ENCODE measurements at places on chromosomes 4 and X.

- no peak for DNase-seq
Observed at GRCh38 chr4:57404483-57404882, 294.3 kb upstream of the IGFBP7 start.

DNA sequence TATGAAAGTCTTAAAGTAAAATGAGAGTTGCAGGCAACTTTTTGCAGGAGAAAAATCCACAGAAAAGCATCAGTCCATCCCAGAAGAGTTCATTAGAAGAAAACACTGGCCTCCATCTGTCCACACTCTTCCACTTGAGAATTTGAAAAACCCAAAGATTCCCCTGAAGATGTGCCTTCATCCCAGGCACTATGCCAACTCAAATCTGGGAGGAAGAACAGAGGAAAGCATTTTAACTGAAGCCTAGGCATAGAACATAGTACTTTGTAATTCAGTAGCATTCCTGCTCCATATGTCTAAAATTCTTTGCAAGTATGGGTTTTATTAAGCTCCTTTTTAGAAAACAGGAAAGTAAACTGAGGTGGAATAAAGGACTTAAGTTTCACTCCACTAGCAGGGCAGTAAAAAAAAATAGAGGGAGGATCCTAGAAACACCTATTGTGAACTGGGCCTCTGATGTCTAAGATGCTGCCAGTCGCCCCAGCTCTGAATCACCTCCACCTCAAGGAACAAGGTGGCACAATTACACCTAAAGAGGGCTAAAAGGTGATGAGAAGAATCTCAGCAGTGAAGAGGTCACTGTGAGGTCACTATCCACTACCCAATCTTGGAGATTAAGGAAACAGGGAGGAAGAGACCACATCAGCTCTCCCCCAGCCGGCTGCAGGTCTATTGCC, 141.9 kb upstream of the FAM241A start:
- no peak for DNase-seq

DNA sequence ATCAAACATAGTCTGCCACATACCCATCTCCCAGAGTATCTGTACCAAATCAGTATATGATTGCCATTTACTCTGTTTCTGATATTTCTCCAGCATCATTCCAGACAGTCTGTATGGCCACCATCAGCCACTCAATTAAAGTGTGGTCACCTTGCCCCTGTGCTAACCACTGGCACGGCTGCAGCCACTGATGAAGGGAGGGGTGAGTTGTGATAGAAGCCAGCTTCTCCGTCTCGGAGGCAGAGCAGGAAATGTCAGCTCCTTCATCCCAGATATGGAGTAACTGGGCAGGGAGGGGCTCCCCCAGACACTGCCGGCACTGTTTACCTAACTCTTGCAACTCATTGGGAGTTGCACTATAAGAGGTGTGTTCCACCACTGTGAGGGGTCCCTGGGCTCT, 30.3 kb downstream of the CXCL13 start:
- no peak for DNase-seq

DNA sequence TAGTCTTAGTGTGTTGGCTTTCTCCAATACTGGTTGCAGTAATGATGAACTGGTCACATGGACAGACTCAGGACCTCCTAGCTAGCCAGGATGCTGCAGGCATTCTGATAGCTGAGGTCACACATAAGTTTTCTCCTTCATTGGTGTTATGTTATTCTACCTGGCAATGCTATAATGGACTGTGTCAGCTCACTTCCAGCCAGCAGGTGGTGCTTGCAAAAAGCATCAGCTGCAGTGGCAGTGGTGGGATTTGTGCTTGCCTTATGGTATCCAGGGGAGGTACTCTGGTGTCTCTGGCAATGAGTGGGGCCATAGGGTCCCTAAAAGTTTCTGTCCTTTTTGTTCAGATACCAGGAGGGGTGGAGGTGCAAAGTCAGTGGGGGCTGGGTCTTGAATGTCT, 33.6 kb downstream of the ZNF330 start:
- DNase-seq, result no peak

GRCh38 chr4:15676899-15677298, 4.7 kb upstream of the FAM200B start:
- DNase-seq, result no peak

DNA sequence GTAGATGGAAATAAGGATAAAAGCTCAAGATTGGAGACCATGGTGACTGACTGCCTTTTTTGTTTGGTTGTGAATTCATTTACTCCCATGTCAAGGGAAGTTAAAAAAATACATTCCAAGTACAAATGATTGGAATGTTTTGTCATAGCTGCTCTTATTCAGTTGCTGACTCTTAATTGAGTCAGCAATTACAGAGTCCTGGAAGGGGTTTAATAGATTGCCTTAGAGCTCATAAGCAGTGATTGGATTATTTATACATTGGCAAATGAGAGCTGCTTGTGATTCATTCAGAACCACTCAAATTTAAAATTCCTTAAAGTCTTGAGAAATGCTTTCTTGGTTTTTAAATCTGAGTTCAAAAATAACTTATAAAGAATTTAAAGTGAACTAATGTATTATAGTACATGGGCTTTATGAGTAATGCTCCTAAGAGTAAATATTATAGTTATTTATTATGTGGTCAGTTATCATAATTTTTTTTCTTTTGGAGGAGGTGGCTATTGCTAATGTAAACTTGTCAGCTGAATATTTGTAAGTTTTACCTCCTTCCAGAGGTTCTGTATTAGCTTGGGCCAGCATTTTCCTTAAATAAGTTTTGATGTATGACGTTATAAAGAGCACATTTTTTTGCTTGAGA, 13.6 kb downstream of the JADE1 start:
- no peak for DNase-seq

GRCh38 chr4:136861091-136861490, 671.2 kb downstream of the PCDH18 start:
- DNase-seq, result no peak

DNA sequence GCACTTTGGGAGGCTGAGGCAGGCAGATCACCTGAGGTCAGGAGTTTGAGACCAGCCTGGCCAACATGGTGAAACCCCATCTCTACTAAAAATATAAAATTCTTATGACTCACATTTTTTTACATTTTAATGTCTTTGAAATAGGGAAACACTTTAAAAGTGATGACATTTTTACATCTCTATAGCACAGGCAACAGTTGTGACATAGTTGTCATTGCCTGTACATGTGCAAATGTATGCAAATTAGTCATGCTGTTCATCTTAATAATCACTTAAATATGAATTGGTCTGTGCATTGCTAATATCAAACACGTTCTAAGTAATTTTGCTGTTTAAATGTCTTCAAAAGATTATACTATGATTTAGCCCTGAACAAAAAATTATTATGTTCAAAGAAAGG, 41.7 kb downstream of the ZGRF1 start:
- no peak for DNase-seq

GRCh38 chrX:119249891-119250290, 13.8 kb downstream of the PGRMC1 start:
- DNase-seq, result no peak

DNA sequence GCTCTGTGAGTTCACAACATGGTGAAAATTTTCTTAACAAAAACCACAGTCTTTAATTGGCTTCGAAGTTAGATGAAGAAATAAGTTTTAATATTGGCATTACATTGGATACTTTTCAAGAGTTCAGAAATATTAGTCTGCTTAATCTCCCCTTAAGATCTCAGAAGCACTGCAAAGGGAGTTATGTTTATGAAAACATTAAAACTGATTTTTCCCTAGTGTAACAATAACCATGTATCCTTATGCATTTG, 1.5 kb downstream of the SETD7 start:
- DNase-seq, result no peak

DNA sequence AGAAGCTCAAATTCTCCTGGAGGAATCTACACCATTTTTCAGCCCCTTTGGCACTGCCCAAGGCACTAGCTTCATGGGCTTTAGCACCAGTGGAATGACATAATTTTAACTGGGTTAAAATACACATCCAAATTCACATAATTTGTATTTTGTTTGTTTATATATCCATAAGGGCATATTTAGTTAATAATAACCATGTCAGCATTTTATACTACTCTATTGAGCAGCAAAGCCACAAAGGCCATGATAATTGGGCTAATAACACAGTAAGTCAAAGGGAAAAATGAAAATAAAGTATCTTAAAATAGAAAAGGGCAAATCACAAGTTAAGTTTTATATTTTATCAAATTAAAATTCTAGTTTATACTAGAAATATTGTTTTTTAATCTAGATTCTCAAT, 262.7 kb upstream of the TACR3 start:
- no peak for DNase-seq

- DNase-seq, result no peak
Observed at GRCh38 chr4:103097112-103097511, 2.5 kb downstream of the BDH2 start.

DNA sequence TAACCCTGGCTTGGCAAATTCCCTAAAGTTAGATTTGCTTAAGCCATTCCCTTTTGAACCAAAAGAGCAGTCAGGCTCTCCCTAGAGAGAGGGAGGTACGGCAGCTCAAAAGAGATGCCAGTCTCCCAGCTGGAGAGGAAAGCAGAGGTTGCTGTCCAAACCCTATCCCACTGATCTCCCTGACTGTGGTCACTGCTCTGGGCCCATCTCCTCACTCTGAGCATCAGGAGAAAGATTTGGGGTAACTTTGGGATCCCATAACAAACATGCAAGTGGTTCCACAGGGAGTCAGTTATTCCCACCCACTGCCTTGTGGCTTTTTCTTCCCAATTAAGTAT, 17.1 kb downstream of the ACSL1 start:
- no peak for DNase-seq

- no peak for DNase-seq
Observed at GRCh38 chr4:76677571-76678326, 220.2 kb downstream of the SOWAHB start.

DNA sequence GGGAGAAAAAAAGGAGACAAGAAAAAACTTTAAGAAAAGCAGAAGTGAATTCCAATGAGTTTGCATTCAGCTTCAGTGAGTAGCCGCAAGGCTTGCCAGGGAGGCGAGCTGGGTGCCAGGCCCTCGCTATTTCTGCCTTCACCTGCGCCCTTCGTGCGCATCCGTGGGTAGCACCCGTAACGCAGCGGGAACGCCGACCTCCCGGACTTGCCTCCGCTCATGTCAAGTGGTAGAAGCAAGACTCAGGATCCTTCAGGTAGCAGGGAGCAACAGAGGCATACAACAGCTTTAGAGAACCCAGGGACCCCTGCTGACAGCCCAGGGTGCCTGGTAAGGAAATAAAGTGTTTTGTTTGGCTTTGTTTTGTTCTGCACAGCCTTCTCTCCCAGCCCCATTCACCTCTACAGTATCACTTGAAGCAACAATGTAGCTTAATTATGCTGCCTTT, 140.0 kb upstream of the BCOR start:
- no peak for DNase-seq

All from stimulated activated CD4-positive, alpha-beta T cell treated with anti-CD3 and anti-CD28 coated beads, Interleukin-2, amount 100 ng/mL, for 24 hours (primary cell).